CD8-positive, alpha-beta T cell (primary cell): ENCODE measurements at places on chromosomes 7 and 10.
A peak's percentile ranks its signal among the peaks of the same experiment; 100 is the strongest.

GRCh38 chr7:74380720-74381119, 73.0 kb upstream of the GTF2IRD1 start:
- no peak for DNase-seq

DNA sequence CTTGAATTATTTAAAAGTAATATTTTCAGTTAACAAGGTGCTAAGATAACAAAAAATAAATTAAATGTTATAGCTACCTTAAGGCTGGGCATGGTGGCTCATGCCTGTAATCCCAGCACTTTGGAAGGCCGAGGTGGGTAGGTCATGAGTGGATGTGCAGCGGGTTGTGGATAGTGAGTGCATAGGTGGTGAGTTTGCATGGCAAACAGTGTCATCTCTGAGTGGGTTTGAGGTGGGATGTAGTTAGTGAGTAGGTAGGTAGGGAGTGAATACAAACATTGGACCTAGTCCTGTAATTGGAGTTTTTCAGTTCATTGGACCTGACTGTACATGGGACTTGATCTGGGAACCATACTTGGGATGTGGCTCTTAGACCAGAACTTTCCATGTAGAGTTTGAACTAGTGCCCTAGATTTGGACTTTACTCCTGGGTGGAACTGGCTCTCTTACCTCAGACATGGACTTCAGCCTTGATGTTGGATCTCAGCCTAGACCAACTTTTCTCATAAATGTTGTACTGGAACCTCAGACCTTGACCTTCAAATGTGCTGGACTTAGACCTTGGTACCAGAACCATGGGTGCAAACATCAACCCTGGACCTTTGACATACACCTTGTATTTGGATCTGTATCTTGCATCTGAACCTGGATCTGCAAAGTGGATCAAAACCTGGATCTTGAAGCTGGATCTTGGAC, 47.0 kb downstream of the SEC61G start:
- no peak for DNase-seq

DNA sequence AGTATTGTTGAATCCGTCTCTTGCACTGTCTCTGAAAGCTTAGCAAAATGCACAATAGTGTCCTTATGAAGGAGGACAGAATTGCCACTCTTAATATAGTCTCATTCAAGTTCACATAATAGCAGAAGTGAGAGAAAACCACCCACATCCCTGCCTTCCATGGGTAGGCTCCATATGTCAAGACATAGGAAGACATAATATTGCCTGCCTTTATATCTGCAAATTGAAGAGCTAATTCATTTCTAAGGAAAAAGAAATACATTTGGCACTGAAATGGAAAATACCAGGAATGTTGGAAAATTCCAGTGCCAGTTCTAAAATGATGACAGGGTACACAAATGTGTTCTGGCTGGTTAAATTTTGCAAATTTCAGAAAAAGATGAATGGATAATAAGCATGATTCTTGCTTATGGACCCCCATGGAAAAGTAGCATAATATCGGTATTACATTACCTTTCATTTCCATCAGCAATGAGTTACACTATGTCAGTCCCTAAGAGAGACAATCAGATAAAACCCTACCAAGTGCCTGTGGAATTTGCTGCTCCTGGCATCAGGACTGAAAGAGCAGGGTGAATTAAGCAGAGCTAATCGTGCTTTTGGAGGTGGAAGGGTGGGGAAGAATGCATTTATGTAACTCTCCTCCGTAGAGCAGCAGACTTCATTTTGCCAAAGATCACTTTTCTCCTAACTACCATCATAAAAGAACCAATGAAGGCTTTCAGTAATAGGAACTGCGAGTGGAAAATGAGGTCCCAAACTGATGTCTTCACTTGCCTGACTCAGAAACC, 312.6 kb downstream of the FGFR2 start:
- DNase-seq = no peak

GRCh38 chr10:59317066-59317465, 45.3 kb downstream of the FAM13C start:
- no peak for DNase-seq

DNA sequence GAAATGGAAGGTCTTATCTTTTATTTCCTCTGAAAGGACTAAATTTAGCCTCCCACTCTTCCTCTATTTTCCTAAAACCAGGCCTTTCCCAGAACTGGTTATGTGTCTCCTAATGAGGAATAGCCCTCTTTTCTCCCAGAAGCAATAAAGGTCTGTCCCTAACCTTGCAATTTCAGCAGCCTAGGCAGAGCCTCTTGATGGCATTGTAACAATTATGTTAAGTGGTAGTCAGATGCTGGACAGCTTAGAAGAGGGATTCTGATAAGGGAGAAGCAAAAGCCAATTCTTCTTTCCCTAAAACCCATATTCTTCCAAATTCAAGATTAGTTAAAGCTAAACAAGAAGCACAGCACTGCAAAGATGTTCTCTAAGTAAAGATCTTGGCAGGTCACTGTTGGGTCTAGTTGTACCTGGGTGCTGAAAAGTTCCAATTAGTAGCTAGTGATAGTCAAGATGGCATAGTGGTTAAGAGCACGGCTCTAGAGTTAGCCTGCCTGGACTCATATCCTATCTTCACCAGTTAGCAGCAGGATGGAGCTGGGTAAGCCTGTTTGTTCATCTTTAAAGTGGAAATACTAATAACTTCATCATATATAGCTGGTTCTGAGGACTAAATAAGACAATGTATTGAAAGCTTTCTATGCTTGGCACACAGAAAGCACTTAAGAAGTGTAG, 14.3 kb upstream of the KCNIP2 start:
- no peak for DNase-seq

DNA sequence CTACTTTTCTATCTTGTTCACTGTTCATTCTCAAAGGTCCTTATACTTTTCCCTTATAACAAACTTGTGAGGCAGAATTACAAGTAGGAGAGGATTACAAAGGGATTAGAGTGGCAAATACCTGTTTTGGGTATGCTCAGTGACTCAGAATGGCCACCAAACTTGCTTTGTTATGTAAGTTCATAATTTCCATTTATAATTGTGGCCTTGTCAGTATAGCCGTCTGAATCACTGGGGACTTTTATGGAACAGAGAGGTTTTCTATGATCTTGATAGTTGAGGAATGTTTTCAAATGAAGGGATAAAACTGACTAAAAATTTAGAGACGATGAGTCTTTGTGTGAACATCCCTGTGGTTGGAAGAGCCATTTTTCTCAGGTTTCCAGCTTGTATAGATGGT, 116.2 kb downstream of the SND1 start:
- no peak for DNase-seq

DNA sequence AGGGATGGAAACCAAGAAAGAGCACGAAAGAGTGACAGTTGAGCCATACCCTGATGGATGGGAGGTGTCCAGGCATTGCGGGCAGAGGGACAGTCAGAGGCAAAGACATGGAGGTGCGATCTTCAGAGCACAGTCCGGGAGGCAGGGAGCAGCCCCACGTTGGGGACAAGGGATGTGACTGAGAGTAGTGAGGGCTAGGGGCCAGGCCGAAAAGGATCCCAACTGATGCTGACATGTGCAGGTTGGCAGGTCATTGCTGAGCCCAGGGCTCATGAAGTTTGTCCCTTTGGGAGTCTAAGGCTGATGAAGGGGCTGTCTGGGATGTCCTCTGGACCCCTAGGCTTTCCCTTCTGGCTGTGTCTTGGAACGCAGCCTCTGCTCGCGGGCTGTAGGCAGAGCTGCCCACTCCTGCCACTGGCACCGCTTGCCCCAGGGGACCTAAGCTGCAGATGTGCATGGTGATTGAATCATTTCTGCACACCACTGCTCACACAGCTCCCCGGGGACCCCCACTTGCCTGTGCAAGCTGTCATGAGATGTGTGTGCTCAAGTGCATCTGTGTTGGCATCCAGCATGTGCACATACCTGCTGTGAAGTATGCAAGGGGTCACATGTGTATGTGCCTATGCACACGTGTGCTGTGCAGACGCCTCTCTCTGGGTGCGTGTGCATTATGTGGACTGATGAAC, 125.1 kb downstream of the ZMIZ1 start:
- no peak for DNase-seq

GRCh38 chr7:2288503-2288902, 25.7 kb downstream of the SNX8 start:
- no peak for DNase-seq

GRCh38 chr10:132550366-132551092, 12.9 kb downstream of the INPP5A start:
- DNase-seq = no peak

- DNase-seq = no peak
Measured at GRCh38 chr10:118610577-118610976, 15.1 kb upstream of the PRLHR start.

- DNase-seq = peak; percentile 65
Measured at GRCh38 chr7:100053215-100053614, 3.6 kb downstream of the ZSCAN21 start.

GRCh38 chr7:115763347-115763746, 267.2 kb downstream of the TFEC start:
- DNase-seq = no peak

GRCh38 chr10:118007773-118008172, 39.0 kb downstream of the RAB11FIP2 start:
- no peak for DNase-seq

DNA sequence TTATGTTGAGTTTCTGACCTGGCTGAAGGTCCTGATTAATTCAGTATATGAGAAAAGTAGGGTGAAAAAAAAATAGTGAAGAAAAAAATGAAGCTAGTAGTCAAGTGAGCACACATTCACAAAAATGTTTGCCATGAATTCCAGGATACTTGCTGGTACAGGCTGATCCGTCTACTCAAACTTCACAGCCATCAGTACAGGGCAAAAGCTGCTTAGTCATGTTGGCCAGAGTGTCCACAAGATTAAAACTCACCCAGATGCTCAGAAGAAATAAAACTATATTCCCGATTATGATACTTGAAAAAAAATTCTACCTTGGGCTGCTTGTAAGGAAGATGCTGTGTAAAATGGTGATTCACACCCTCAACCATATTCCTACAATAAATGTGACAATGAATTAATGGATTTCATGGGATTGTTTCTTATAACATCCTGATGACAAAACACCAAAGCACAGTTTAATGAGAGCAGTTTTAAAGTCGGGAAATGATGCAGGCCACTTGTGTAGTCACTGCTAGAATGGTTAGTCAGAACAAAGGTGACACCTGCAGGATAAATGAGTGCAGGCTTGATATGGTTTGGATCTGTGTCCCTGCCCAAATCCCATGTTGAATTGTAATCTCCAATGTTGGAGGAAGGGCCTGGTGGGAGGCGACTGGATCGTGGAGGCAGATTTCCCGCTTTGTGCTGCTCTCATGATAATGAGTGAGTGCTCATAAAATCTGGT, 49.2 kb upstream of the ANKRD1 start:
- DNase-seq = no peak

DNA sequence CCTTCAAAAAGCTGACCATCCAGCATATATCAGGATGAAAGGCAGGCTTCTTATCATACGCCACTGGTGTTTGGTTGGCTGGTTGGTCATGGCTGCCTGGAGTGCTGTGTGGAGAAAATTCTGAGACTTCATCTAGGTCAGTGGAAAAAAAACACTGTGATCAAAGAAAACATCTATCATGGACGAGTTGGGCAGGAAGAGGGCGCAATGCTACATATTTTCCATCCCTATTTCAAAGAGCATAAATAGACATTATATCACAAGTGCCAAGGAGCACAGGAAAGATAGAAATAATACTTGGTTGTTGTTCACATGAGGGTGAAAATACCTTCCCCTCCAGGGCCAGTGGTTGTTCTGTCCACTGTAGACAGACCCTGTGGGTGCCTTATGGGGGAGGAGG, 128.4 kb upstream of the PLPP4 start:
- no peak for DNase-seq

DNA sequence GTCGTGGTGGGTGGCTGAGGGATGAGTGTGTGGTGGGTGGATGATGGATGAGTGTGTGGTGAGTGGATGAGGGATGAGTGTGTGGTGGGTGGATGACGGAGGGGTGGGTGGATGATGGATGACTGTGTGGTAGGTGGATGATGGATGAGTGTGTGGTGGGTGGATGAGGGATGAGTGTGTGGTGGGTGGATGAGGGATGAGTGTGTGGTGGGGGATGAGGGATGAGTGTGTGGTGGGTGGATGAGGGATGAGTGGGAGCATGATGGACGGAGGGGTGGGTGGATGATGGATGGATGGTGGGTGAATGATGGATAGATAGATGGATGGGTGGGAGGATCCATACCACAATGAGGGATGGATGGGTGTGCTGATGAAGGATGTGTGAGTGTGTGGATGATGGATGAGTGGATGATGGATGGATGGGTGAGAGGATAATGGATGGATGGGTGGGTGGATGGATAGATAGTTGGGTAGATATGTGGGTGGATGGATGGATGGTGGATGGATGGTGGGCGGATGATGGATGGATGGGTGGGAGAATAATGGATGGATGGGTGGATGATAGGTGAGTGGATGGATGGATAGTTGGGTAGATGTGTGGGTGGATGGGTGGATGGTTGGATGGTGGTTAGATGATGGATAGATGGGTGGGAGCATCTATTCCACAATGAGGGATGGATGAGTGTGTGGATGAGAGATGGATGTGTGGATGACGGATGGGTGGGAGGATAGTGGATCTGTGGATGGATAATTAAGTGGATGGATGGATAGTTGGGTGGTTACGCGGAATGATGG, 266.8 kb downstream of the CELF2 start:
- DNase-seq = no peak

DNA sequence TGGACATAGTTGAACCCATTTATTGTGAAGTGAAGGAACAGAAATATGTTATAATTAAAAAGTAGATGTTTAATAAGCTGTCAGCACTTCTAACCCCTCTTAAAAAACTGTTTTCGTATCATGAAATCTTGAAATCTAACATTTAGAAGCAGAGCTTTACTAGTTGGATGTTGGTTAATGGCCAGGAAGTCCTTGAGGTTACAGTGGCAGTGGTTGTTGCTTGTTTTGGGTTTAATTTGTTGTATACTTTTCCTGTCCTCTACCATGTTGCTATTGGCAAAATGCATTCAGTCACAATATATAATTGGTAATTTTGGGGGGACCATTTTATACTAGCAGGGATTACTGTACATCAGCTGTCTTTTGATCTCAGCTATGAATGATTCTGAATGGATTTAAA, 60.7 kb downstream of the EXOC4 start:
- no peak for DNase-seq

- DNase-seq = no peak
Measured at GRCh38 chr10:510415-510881, 179.0 kb downstream of the DIP2C start.

- DNase-seq = no peak
Measured at GRCh38 chr7:147509035-147509501, 1081.5 kb upstream of the C7orf33 start.

DNA sequence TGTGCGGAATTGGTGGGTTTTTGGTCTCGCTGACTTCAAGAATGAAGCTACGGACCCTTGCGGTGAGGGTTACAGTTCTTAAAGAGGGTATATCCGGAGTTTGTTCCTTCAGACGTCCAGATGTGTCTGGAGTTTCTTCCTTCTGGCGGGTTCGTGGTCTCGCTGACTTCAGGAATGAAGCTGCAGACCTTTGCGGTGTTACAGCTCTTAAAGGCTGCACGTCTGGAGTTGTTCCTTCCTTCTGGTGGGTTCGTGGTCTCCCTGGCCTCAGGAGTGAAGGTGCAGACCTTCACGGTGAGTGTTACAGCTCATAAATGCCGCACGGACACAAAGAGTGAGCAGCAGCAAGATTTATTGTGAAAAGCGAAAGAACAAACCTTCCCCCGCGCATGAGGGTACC, 670.7 kb downstream of the CNTNAP2 start:
- DNase-seq = no peak
